ENCODE measurements at places on chromosomes 3 and 15. TPM values are rescaled to one million over a fixed set of nuclear protein-coding genes. Genes with fewer than 3 reads are reported as not detected.
A peak's percentile ranks its signal among the peaks of the same experiment; 100 is the strongest.

DNA sequence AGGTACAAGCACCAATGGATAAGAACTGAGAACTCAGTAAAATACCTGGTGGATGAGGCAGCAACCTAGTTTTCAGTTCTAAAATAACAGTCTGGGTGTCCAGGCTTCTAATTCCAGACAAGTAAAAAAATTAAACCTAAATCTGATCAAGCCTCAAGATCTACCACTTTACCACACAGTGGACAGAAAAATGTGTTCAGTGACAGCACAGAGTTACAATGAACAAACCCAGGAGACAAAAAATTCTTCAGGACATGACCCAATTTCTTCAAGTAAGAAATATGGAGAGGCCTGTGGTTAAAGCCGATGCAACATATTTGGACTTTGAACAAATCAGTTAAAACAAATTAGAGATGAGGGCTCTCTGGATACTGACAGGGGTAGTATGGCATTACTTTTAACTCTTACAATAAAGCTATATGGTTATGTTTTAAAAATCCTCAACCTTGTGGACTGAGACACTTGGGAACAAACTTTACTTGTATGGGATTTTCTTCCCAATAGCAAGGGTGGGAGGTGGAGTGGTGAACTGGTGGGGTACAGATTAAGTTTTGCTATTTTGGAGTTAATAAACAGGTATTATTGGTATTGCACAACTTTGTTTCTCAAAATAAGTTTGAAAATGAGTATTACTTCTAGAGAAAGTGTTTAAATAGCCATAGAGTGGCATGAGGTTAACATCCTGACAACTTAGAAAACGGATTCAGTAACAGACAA lies 14.2 kb downstream of the CCNL1 start:
- DNase-seq: no peak

- no peak for DNase-seq
Observed at GRCh38 chr3:19399836-19400235, 251.5 kb downstream of the KCNH8 start.

DNA sequence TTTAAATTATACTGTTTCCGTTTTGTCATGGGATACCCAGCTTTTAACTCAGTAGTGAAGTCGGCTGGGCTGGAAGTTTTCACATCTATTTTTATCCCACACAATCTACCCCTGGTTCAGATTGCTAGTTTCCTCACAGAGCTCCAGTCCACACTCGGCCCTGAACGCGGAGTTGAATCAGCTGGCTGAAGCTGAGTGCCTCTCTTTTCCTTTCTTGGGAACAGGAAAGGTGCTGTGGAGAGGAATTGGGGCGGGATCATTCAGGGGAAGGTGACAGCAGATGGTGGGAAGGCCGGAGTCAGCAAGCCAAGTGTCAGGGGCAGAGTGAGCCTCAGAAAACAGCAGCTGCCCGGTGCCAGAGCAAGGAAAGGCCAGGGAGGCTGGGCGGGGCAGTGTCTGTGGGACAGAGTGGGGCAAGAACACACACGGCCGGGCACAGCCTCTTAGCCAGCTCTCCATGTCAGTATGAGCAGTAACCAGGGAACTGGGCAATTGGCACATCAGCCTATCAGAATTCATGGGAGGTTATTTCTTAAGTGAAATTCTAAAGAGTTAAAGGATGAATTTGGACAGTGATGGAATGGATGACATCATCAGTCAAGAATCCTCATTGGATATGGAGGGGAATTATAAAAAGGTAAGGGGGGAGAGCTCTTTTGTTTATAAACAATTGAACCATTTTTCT lies 135.7 kb upstream of the IL12A start:
- peak; percentile 60 for DNase-seq

- peak; percentile 66 for DNase-seq
Observed at GRCh38 chr3:136070953-136071949, 105.7 kb downstream of the PPP2R3A start.

- DNase-seq: no peak
Observed at GRCh38 chr3:39080026-39080425, 27.4 kb downstream of the GORASP1 start.

- peak; percentile 86 for DNase-seq
Observed at GRCh38 chr3:189563853-189564563, 67.2 kb upstream of the TP63 start.

DNA sequence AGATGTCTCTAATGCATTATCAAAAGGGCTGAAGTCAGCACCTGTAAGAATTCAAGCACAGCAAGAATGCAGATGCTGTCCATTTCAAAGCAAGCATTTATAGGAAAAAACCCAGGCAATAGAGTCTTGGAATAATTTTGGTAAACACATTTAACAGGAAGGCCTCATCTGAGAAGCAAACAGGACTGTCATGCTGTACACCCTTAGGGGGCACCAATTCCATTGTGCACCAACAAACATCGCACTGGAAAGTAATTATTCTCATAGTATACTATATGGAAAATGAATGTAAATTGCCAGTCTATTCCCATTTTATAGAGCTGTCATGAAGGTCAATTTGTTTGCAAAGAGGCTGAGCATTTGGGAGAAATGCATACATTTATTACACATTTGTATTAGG lies 247.3 kb upstream of the SUCLG2 start:
- no peak for DNase-seq

DNA sequence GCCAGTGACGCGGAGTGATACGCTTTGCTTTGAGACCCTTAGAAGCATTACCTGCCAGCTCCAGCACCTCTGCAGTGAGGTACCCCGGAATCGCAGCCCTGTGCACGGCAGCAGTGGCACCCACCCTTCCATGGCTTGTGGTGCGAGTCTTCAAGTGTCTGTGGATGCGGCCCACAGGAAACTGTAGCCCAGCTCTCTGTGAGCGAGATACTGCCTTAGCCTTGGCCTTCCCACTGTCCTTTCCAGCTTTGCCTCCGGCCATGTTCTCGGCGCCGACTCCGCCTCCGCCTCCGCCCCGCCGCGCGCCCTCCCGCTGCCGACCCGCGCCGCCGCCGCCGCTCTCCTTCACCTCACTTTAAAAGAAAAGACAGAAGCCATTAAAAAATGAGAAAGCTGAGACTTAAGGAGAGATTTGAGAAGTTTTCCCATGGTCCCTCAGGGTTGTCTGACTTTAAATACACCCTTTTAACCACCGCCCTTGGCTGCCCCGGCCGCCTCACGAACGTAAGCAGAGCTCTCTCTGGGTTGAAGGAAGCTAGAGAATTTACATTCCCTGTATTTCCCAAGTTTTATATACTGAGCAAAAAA lies 78.5 kb upstream of the FAM174B start:
- peak; percentile 31 for DNase-seq

DNA sequence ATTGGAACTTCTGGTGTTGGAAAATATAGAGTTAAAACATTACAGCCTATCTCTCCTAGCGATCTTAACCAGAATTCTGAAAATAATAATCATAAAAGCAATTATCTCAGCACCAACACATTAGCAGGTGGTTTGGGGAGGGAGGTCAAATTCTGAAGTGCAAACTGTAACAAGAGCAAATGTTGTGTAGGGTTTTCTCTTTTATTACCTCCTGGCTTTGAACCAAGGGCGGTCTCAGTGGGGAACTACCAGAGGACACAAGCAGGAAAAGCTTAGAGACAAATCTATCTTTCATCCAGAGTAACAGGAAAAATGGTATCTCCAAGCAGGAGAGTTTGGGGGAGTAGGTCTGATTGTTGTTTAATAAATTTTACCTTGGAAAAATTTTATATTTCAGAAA lies 5.5 kb upstream of the ARRDC4 start:
- no peak for DNase-seq

- peak; percentile 28 for DNase-seq
Observed at GRCh38 chr3:115912372-115912771, 289.1 kb downstream of the GAP43 start.

DNA sequence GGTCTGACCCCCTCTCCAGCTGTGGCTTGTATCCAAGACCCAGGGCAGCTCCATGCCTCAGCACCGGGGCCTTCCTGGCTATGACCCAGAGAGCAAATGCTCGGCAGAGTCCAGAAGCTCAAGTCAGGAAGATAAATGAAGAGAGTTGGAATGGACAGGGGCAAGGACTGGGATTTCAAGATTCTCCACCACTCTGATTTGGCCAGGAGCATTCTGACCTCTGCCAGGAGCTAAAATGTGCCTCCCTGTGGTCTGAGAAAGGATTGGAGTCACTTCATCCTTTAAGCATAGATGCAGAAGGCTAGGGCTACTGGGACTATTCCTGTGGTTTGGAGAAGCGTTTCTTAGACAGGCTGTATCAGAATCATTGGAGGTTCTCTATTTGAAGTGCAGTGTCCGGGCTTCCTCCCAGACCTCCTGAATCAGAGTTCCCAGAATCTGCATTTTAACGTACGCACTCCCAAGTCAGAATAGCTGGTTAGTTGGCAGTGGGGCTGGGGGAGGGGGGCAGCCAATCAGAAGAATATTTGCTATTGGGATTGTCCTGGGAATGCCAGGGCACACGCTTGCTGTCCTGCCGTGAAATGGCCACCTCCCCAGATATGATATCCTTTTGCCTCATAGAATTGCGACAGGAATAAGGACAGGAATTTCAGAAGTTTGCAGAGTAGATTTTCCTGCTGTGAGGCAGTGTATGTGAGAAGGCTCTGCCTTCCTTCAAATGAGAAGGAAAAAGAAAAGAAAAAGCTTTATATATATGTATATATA lies 57.4 kb downstream of the HRH1 start:
- DNase-seq: peak; percentile 87

GRCh38 chr3:165545059-165545458 lies 292.2 kb downstream of the BCHE start:
- DNase-seq: no peak

DNA sequence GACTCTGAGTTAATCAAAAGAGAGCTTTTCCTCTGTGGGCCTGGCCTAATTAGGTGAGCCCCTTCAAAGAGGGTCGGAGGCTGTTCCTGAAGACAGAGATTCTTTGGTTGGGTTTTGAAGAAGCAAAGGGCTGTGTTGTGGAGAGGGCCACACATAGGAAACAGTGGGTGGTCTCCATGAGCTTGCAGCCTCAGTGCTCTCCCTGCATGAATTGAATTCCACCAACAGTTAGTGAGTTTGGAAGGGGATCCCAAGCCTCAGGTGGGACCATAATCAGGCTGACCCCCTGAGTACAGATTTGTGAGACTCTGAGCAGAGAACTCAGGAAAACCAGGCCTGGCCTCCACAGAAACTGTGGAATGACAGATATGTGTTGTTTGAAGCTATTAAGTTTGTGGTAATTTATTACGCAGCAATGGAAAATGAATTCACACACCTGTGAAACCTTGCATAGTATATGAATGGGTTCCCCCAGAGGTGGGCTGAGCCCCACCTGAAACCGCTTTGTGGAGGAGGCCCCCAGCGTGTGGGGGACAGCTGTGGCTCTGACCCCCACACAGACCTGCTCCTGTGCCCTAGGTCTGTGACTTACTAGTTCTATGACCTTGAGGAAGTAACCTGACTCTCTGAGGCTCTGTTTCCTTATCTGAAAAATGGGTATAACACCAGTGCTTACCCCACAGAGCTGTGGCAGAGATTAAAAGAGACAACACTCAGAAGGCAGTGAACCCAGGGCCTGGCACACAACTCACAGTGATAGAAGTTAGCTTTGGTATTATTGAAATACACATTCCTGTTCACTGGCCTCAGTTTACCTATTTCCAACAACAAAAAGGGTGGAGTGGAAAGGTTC lies 431.3 kb downstream of the FOXP1 start:
- no peak for DNase-seq

DNA sequence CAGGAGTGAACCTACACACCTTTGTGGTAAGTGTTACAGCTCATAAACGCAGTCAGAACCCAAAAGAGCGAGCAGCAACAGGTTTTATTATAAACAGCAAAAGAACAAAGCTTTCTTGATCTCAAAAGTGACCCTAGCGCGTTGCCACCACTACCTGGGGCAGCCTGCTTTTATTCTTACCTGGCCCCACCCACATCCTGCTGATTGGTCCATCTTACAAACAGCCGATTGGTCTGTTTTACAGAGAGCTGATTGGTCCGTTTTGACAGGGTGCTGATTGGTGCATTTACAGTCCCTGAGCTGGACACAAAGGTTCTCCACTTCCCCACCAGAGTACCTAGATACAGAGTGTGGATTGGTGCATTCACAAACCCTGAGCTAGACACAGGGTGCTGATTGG lies 143.1 kb downstream of the ARRDC4 start:
- DNase-seq: no peak

- no peak for DNase-seq
Observed at GRCh38 chr3:194399166-194399565, at the start of gene GP5. Gene GP5 (minus strand): TSS chr3:194399266. CDS start chr3:194398282, 984 bp downstream.

DNA sequence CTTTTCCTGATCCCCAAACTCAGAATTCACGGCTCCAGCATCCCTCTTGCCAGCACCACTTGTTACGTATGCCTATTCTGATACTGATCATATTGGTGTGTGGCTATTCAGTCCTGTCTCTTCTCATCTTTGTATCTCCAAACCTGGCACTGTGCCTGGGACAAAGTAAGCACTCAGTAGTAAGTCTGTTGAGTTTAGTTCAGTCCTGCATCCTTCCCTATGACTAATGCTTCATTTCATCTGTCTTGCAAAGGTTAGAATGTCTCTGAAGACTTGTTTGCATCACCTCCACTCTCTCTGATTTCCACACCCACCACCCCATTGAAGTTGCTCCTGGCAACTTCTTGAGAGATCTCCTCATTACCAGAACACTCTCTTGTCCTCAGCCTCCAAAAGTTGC lies 80.3 kb downstream of the HMG20A start:
- DNase-seq: peak; percentile 57

- DNase-seq: no peak
Observed at GRCh38 chr3:106004826-106005225, 136.0 kb upstream of the CBLB start.

DNA sequence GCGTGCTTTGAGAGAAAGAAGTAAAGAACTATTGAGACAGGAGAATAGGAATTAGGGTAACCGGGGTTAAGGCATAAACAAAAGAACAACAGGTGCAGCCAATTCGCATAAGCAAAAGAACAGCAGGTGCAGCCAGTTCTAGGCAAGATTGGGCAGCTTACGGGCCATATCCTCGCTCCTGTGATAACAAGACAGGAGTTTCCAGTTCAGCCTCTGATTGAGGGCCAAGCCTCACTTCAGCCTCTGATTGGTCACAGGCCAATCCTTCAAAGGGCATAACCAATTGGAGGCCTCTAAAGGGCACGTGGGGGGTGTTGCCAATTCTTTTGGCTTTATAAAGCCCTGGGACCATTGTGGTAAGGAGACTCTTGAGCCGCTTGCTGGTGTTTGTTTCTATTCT lies 143.5 kb downstream of the GADL1 start:
- no peak for DNase-seq

DNA sequence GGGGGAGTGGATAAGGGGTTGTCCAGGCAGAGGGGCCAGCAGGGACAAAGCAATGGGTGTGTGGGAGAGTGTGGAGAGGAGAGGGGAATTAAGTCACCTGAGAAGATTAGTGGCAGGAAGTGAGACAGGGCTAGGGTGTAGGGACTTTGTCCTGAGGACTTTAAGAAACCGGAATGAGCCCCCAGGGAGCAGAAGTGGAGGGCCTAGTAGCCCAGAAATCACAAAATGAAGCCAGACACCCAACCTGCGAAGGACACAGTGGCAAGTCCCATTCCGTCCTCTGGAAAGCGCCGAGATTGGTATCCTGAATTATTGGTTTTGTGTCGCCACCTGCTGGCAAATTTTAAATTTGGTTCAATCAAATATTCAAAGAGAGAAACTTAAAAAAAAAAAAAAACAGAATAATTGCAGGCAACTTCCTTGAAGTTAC lies 78.0 kb upstream of the SLC25A36 start:
- peak; percentile 66 for DNase-seq

The AGBL1 gene
- not detected for total RNA-seq

The MUSTN1 gene
- total RNA-seq: not detected

The GOLGA6L4 gene
- total RNA-seq: 0.08 TPM

The NANOGP8 gene
- total RNA-seq: not detected

The SUSD5 gene
- total RNA-seq: 2.9 TPM

The CFAP20DC gene
- total RNA-seq: 1.3 TPM

The C3orf80 gene
- total RNA-seq: 1.8 TPM
